GM10248 (cell line): ENCODE measurements at places on chromosomes 11 and 22.
A peak's percentile ranks its signal among the peaks of the same experiment; 100 is the strongest.

DNA sequence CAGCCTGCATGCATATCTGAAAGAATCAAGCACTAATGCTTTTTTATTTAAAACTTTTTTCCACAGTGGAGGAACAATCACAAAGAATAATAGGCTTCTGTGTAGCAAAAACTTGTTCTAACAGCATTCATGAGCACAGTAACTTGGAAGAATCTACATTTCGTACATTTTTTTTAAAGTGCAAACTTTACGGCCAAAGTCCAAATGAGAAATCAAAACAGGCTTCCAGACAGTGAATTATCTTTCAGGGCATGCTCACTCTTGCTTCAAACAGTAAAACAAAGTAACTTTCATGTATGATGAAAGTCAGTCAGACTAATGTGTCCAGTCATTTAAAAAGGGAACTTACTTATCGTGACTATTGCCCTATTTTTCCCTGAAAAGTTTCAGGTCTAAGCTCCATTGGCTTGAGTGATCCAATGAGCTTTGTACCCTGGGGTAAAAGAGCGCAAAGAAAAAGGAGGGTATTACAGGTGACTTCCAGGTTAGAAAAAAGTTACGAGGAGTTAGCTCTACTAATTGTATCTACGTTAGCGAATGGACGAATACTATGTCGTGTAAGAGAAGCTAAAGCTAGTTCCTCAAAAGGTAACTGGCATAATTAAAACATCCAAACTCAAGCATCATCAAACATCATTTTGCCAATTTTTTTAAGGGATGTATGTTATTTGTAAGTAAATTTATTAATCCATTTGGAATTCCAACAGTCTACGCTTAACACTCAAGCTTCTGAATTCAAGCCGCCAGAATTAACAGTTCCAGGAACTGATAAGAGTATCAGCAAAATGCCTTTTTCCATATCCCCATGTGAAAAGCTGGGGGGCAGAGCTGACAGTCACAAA, 1.7 kb downstream of the PICALM start:
- no peak for DNase-seq

- peak; percentile 81 for DNase-seq
These were observed 82.4 kb upstream of the VPREB1 start for GRCh38 chr22:22161924-22162851.

GRCh38 chr11:26730414-26731083, 8.7 kb upstream of the SLC5A12 start:
- DNase-seq, result no peak

- no peak for DNase-seq
These were observed 414.9 kb downstream of the TBC1D22A start for GRCh38 chr22:47177334-47177815.

GRCh38 chr11:19199048-19199447, 2.7 kb downstream of the CSRP3 start:
- no peak for DNase-seq
